Astrocyte (in vitro differentiated cells and primary cell): ENCODE measurements at places on chromosomes 2 and 18. TPM values are rescaled to one million over a fixed set of nuclear protein-coding genes. Genes with fewer than 3 reads are reported as not detected.
A peak's percentile ranks its signal among the peaks of the same experiment; 100 is the strongest.

Gene G6PC2
- not detected in 2 replicates for total RNA-seq

Gene SS18
- 113 and 120 TPM in 2 replicates for total RNA-seq

Gene EPB41L3
- 92.3 and 97.0 TPM in 2 replicates for total RNA-seq

Gene OR6B2
- not detected in 2 replicates for total RNA-seq

Gene SPEG
- total RNA-seq, result 71.2 and 76.1 TPM in 2 replicates

DNA sequence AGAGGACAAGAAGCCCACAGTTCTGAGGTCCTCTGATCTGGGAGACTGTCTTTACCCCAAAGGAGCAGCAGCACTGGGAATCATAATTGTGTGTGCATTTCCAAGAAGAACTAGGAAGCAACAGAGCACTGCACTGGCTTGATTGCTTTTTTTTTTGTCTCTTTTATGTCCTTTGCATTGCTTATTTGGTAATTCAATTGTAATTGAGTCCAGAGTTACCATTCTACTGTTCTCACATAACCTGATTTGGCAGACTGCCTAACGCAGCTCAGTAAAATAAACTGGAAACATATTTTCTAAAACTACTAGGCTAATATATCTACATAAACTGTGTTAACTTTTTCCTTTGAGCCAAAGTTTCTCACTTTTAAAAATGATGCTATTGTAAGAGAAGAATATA lies 190.3 kb upstream of the SLC8A1 start:
- no peak overlapping the region for H3K27ac ChIP-seq
- H3K4me3 ChIP-seq, result no peak overlapping the region
- DNase-seq, result no peak
- H3K27me3 ChIP-seq, result no peaks in the 10 kb centered on the region

GRCh38 chr2:41873102-41874031 lies 174.5 kb upstream of the PKDCC start:
- no peak overlapping the region for H3K27ac ChIP-seq
- no peak overlapping the region for H3K4me3 ChIP-seq
- peaks cover 16% of the 10 kb centered on the region for H3K4me1 ChIP-seq
- no peak for DNase-seq

- peak; percentile 23 for DNase-seq
- H3K4me1 ChIP-seq, result no peaks in the 10 kb centered on the region
- no peak overlapping the region for H3K27ac ChIP-seq
- H3K4me3 ChIP-seq, result no peak overlapping the region
Measured at GRCh38 chr2:176206682-176207081, 18.2 kb downstream of the HOXD1 start.

GRCh38 chr2:60552078-60552850 lies 1.2 kb downstream of the BCL11A start:
- DNase-seq, result no peak
- H3K4me1 ChIP-seq, result peaks cover 12% of the 10 kb centered on the region
- H3K27ac ChIP-seq, result peak overlapping the region; percentile 68
- H3K27me3 ChIP-seq, result peaks cover 19% of the 10 kb centered on the region
- peak overlapping the region; percentile 91 for H3K4me3 ChIP-seq

DNA sequence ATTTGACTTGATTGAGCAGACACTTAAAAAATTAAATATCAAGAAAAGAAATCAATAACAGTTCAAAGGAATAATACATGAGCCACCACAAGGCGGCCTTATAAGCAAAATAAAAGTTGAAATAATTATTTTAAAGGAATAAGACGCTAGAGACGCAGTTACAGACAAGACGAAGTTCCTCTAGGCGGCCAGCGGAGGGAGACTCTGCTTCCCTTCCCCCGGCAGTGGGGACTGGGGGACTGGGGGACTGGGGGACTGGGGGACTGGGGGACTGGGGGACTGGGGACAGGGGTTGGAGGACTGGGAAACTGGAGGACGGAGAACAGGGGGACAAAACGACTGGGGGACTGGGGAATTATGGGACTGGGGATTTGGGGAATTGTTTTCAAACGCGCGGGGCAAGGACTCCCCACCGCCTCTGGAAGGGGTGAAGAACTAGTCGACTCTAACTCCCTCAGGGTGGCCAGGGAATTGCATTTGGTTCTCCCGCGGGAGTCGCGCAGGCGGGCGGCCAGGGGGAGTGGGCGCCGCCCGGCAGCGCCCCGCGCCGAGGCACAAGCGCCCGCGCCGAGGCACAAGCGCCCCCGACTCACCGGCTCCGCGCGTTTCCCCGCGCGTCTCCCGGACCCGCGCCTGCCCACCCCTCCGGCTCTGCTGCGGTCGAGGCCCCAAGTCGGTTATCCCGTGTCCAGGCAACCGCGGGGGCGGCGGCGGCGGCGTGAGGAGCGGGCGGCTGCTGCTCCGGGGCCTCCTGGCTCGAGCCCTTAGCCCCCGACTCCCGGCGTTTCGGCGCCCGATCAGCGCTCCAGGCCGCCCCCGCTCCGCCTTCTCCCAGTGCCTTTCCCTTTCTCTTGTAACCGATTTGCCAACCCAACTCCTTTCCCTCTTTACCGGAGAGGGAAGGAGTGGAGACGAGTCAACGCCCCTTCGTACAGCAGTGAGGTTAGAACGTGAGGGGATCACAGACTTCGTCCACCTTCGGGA lies at the start of gene CCDC178:
TSS of gene CCDC178 (minus strand) at position 662 of the 984 bp plus-strand sequence. CDS start 28,633 bp downstream, outside the sequence.
- H3K4me3 ChIP-seq, result peak within 1 kb of the TSS; percentile 69
- H3K4me1 ChIP-seq, result peaks cover 6% of the 10 kb centered on the region
- H3K27me3 ChIP-seq, result peaks cover 3% of the 10 kb centered on the region
- no peak within 1 kb of the TSS for H3K27ac ChIP-seq
- DNase-seq, result peak; percentile 64

GRCh38 chr2:239564587-239564986 lies 163.8 kb upstream of the HDAC4 start:
- H3K27ac ChIP-seq, result no peak overlapping the region
- DNase-seq, result no peak
- no peaks in the 10 kb centered on the region for H3K27me3 ChIP-seq
- H3K4me1 ChIP-seq, result no peaks in the 10 kb centered on the region
- no peaks in the 10 kb centered on the region for H3K36me3 ChIP-seq

DNA sequence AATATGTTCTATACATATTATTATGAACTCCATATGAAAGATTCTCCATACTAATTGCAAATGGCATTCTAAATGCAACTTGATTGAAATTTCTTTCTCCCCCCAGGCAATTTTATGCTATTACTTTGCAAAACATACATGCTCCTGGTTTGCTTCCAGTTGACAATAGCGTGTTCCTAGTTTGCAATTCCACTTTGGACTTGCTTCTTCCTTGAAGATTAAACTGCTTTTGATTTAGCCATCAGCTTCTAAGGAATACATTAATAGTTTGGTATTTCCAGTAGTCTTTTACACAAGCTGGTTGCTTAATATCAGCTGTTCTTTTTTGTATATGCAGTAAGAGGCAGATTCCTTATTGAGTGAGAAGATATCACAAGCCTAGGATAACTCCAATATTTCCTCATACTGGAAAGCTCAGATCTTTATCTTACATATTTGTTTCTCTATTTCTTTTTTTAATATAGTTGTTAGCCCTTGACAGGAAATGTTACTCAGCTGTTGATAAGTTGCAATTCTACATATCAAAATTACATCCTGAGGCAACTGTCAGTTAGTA lies 1941.7 kb upstream of the LRRTM1 start:
- no peak overlapping the region for H3K4me3 ChIP-seq
- H3K27ac ChIP-seq, result no peak overlapping the region
- no peaks in the 10 kb centered on the region for H3K4me1 ChIP-seq
- no peak for DNase-seq
- no peaks in the 10 kb centered on the region for H3K27me3 ChIP-seq

DNA sequence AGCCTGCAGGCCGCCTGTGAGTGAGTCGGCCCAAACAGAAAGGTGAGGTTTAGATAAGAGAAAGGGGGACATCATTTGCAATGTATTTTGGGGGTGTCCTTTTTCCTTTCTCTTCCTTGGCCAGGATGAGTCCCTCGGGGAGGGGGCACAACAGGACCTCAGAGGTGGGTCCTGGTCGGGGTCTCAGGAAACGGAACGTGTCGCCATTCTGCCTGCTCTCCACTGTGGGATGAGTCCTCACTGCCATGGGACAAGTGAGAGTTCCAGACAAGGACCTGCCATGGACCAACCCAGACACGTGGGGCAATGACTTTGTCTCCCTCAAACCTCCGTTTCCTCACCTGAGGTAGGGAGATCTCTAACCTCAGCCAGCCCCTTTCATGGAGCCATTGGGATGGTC lies 67.9 kb upstream of the TAF1B start:
- peaks cover 18% of the 10 kb centered on the region for H3K4me1 ChIP-seq
- H3K36me3 ChIP-seq, result no peaks in the 10 kb centered on the region
- no peak overlapping the region for H3K27ac ChIP-seq
- DNase-seq, result no peak

DNA sequence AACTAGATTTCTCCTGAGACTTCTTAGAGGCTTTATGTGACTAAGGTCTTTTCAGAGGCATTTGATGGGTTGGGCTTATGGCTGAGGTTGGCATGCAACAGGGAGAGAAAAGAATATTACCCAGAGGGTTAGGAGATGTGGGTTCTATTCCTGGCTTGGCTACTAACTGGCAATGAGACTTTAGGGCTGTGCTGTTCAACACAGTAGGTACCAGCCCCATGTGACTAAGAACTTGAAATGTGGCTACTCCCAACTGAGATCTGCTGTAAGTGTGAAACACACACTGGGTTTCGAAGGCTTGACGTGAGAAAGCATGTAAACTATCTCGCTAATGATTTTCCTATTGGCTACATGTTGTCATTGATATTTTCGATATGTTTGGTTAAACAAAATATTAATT lies 324.9 kb upstream of the SLC14A2 start:
- H3K27me3 ChIP-seq, result no peaks in the 10 kb centered on the region
- peaks cover 15% of the 10 kb centered on the region for H3K4me1 ChIP-seq
- H3K36me3 ChIP-seq, result no peaks in the 10 kb centered on the region
- no peak overlapping the region for H3K27ac ChIP-seq
- no peak for DNase-seq

DNA sequence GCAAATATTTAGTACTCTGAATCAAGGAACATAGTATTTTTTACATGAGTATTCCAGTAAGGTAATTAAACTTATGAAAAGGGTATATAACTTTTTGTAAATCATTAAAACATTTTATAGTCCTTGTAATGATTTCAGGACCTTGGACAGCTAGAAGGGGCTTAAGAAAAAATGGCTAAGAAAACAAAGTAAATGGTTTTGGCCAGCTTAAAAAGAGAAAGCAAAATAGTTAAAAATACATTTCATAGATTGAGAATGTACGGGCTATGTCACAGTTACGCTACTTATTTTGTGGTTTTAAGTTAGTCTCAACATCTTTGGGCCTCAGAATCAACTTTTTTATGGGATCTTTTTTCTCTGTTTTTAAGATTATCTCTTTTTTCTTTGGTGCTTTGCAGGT lies 26.7 kb downstream of the POLI start:
- no peaks in the 10 kb centered on the region for H3K4me1 ChIP-seq
- peaks cover 5% of the 10 kb centered on the region for H3K36me3 ChIP-seq
- no peaks in the 10 kb centered on the region for H3K27me3 ChIP-seq
- peak; percentile 12 for DNase-seq
- no peak overlapping the region for H3K4me3 ChIP-seq
- no peak overlapping the region for H3K27ac ChIP-seq

- no peak overlapping the region for H3K4me3 ChIP-seq
- no peaks in the 10 kb centered on the region for H3K36me3 ChIP-seq
- peaks cover 9% of the 10 kb centered on the region for H3K27me3 ChIP-seq
- H3K27ac ChIP-seq, result no peak overlapping the region
- no peak for DNase-seq
Measured at GRCh38 chr2:173357346-173357745, 2.7 kb downstream of the CDCA7 start.
